NCI-H524 treated with DMSO at 0.1 percent for 48 hours (cell line): ENCODE measurements at places on chromosomes 12 and 14.

DNA sequence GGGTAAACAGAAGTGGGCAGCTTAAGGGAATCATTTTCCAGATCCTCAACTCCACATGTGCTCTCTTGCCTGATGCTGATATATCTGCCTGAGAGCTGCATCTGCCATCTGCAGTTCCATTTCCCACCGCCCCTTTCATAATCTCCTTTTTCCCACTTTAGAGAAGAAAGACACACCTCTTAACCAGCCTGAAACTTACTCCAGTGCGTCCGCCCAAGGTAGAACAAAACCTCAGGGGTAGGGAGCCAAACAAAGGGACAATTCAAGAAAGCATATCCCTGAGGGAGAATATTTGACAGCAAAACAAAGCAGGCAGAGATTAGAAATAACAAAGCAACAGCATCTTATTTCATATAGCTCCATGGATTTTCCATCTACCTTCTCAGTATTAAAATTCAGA lies 4.3 kb downstream of the MDM1 start:
- peak; percentile 52 for DNase-seq

DNA sequence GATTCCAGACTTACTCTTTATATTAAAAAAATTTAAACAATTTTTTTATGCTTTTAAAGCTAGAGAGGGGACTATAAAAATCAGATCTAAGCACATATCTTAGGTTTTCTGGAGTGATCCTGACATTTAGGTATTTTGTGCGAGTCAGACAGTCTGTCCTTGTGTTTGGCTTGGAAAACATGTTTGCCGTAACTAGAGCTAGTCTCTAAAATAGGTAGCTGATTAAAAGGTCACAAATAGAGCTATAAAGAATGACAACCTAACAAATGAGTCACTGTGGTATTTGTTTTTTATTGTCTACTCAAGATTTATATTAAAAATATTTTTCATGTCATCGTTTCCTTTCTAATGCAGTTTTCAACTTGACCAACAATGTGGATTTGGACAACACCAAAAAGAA lies 73.4 kb downstream of the MNAT1 start:
- no peak for DNase-seq

- DNase-seq, result no peak
These were observed 12.5 kb upstream of the EML1 start for GRCh38 chr14:99780690-99781089.

DNA sequence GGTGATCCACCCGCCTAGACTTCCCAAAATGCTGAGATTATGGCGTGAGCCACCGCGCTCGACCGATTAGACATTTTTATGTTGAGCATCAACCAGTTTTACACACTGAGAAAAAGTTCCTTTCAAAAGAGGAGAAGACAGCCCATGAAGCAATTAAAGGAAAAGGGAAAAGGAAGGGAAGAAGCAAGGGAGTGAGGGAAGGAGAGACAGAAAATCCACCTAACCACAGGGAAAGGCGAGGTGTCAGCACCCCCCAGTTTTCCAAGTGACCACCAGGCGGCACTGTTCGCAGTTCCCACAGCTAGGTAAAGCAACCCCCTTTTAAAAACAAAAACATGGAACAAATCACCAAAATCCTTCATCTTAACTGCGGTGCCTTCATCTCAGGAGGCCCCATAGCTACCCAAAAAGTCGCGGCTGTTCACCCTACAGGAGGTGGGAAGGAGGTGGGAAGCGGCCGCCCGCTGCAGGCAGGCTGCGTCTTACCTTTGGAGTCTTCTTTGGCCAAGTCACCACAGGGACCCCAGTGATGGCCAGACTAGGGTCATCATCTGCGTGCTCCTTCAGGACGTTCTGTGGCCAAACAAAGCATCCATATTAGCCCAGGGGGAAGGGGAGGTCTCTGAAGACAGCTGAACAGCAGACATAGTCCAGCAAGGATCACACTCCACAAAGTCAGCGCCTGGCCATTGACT lies 86.6 kb downstream of the KDM2B start:
- no peak for DNase-seq

DNA sequence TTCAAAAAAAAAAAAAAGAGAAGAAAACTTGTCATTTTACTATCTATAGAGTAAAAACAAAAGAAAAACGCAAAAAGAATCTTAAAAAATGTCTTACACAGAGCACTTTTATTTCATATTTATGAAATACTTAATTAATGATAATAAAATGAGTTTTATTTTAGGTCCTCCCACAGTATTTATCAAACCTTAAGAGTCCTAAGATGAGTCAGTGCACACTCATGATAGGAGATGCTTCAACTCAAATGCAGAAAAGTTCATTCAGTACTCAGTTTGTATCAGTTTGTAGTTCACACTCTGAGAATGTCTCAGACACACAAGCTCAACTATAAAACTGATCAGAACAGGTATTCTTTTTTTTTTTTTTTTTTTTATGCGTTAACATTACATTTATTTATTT lies 41.7 kb downstream of the TRIM9 start:
- DNase-seq, result no peak

GRCh38 chr12:114686426-114686772 lies 2.4 kb upstream of the TBX3 start:
- no peak for DNase-seq

- DNase-seq, result no peak
These were observed 78.0 kb downstream of the NOC4L start for GRCh38 chr12:132222096-132222807.

- DNase-seq, result no peak
These were observed 102.5 kb upstream of the RTL1 start for GRCh38 chr14:101006008-101006407.

- DNase-seq, result no peak
These were observed 51.5 kb upstream of the RASSF3 start for GRCh38 chr12:64558754-64559153.

- DNase-seq, result no peak
These were observed 723 bp downstream of the SIVA1 start for GRCh38 chr14:104753528-104754212.

DNA sequence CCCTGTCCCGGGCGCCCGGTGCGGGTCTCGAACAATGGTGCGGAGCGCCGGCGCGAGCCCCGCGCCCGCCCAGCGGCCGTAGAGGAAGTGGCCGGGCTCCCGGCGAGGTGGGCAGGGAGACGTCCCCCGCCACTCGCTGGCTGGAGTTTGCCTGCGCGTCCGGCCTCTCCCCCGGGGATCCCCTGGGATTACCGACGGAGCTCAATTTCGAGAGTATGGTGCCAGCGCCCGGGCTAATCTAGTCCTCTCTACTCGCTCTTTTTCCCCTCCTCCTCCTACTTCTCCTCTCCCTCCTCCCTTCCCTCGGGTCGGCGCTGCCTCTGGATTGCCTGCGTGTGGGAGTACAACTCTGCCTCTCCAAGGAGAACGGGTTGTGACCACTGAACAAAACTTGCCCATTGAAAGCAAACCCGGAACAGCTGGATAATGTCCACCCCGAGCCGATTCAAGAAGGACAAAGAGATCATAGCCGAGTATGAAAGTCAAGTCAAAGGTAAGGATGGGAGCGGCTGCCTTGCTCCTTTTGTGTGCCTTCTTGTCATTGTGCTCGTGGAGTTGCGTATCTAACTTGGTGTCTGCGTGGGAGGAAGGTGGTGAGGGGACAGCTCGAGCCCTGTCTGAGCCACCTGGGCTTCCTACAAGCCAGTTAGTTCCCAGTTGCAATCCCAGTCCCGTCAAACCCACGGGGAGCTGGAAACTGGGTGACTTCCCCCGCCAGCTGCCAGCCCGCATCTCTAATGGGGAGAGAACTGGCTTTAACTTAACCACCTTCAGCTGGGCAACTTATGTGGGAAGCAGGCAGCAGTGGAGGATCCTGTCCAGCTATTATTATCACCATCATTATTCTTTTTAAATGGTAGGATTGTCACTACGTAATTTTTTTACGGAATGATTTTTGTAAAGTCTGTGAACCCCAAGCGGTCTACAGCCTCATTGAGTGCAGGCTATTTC lies at the start of gene SRGAP1:
TSS of gene SRGAP1 (plus strand) at position 310 of the 951 bp plus-strand sequence. CDS start at position 427, 117 bp downstream.
- no peak for DNase-seq

DNA sequence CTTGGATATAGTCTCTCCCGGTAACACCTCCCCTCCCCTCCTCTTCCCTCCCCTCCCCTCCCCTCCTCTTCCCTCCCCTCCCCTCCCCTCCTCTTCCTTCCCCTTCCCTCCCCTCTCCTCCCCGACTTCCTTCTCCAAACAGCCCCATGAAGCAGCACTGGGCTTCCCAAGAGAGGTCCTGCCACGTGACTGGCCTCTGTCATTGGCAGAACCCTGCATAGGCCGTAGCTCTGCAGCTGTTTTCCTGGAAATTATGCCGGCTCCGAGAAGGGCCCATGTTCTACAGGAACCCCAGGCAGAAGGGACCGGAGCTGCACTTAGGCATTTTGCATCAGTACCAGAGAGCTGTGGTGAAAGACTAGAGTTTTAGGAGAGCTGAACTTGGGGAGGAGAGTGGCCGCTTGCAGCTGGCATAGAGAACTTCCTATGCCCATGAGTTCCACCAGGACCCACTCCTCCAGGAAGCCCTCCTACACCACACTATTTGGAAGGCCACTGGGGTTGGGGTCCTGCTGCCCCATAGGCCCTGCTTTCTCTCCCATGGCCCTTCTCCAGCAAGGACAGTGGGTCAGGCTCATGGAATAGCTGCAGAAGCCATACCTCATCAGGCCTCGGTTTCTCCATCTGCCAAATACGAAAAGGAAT lies 5.1 kb upstream of the TNFAIP2 start:
- DNase-seq, result no peak

- no peak for DNase-seq
These were observed 16.3 kb downstream of the ASB2 start for GRCh38 chr14:93960108-93960475.

GRCh38 chr12:162467-163307 lies 51.3 kb downstream of the SLC6A12 start:
- DNase-seq, result peak; percentile 4

- DNase-seq, result no peak
These were observed 15.6 kb downstream of the PLBD2 start for GRCh38 chr12:113373969-113374368.

DNA sequence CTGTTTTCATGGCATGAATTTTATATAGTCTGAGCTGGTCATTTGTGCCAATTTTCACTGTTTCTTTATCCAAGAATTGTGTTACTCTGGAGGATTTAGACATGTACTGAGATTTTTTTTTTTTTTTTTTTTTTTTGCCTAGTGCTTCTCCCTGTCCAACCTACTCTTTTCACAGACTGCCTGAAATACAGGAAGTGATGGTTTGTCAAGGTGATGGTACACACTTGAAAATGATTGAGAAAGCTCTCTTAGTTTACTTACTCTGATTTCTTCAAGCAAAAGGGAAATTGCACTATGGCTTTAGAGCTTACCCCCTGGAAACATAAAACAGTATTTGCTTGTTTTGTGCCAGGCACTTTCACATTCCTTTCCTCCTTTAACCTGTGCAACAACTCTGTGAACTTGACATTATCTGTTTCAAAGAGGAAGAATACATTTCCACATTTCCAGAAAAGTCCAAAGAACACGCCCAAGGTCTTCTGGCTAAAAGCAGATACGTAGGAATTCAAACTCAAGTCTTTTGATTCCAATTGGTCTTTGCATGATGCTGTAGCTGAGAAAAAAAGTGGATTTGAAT lies 181.1 kb downstream of the SLC15A5 start:
- DNase-seq, result no peak

DNA sequence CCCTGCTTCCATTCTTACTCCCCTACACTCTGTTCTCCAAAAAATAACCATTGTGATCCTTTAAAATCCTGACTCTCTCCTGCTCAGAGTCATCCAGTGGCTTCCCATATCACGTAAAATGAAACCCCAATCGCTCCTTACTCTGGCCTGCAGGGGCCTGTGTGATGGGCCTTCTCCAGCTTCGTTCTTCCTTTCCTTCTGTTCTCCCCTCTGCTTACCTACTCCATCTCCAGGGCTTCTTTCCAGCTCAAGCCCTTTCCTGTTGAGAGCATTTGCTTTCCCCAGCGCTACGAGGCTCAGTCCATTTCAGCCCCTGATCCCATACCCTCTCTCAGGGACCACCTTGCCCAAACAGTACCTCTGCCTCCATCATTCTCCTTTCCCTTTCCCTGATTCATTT lies 144.4 kb upstream of the ARHGAP5 start:
- DNase-seq, result no peak

- DNase-seq, result no peak
These were observed 13.1 kb downstream of the RERG start for GRCh38 chr12:15208140-15208539.

- no peak for DNase-seq
These were observed 6.4 kb downstream of the ATN1 start for GRCh38 chr12:6934110-6934509.

- DNase-seq, result no peak
These were observed 447.1 kb upstream of the SEL1L start for GRCh38 chr14:81980601-81981306.

GRCh38 chr14:74934041-74934440 lies 11.0 kb upstream of the RPS6KL1 start:
- DNase-seq, result peak; percentile 73

GRCh38 chr12:6700646-6701051 lies at the start of gene PIANP:
Gene PIANP (minus strand): TSS chr12:6700815. CDS start chr12:6698061, 2,754 bp downstream.
- DNase-seq, result no peak

DNA sequence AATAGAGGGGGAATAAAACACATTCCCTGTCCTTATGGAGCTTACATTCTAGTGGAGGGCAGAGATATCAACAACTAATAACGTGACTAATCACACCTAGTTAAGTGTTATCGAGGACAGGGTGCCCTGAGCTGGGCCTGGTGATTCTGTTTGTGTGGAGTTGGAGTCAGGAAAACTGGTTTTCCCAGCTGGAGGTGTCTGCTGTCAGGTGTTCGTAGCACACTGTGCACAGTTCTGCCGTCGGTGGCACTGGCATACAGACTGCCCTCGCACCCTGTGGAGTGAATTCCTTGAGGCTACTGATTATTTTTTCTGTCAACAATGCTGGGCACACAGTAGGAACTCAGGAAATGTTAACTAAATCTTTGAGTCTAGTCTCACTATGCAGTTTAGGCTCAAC lies 900 bp upstream of the MTERF2 start:
- DNase-seq, result no peak

DNA sequence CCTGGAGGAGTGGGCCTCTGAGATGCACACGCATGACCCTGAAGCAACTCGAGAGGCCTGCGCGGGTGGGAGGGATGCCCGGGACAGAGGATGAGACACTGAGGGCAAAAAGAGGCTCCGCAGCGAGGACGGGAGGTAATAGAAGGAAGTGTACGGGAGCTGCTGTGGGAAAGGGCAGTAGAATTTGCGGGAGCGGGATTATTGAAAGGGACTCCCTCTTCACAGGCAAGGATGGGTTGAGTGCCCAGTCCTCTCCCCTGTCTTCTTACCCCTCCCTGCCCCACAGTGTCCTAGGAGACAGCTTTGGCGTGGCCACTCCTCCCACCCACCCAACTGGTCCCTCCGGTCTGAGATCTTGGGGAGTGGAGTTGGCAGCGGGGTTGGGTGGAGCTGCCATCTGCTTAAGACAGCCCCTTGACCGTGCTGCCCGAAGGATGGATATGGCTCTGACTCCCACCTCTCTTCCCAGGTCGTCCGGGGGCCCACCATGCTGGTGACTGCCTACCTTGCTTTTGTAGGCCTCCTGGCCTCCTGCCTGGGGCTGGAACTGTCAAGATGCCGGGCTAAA lies 15.7 kb upstream of the ESPL1 start:
- no peak for DNase-seq

- DNase-seq, result no peak
These were observed 3.3 kb upstream of the FAM222A start for GRCh38 chr12:109710205-109710746.
